Astrocyte of the cerebellum (primary cell): ENCODE measurements at places on chromosomes 2 and 18.

DNA sequence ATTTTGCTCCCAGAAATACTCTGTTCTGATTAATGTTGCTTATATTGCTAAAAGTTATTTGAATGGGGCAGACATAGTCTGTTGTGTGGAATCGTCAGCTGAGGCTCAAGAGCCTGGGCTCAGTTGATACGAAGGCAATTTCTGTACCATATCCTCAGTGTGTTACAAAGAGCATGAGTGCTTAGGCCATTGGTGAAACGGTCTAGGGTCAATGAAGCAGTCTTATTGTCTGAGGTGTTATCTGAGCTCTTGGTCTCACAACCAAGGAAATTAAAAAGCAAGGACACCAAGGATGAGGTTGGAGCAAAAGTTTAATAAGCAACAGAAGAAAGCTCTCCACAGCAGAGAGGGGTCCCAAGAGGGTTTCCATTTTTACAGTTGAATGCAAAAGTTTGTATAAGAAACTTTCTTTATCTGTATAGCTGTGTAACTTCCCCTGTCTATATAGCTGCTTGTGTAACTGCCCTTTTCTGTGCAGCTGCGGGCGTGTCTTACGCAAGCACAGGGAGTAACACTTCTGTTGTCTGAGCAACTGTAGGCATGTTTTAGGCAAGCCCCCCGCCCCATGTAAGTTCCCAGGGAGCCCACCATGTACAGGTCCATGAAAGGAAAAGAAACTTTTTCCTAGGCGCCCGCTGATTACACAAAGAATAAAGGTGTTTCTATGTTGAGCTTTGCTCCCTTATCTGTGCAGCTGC lies 40.6 kb upstream of the DSC1 start:
- no peak for DNase-seq

DNA sequence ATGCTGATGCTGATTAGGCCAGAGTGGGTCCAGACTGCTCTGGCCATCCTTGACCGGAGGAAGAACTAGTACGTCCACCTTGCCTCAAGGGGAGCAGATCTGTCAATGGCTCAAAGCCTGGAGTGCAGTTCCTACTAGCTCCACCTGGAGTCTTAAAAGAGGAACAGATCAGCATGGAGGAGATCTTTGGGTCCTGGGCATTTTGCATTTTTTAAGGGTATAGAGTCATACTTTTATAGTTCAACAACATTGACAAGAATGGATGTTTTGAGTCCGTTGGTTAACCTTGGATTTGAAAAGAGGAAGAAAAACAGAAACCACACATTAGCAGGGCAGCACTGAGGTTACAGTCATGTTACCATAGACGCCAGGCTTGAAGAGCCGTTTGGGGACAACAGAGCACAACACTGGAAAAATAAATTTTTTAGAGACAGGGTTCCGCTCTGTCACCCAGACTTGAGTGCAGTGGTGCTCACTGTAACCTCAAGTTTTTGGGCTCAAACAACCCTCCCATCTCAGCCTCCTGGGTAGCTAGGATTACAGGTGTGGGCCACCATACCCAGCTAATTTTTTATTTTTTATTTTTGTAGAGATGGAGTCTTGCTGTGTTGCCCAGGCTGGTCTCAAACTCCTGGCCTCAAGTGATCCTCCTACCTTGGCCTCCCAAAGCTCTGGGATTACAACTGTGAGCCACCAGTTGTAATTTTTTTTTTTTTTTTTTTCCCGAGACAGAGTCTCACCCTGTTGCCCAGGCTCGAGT lies 78.5 kb downstream of the PRKCE start:
- no peak for DNase-seq

- DNase-seq, result no peak
Measured at GRCh38 chr2:31337197-31337596, 77.3 kb downstream of the XDH start.

- DNase-seq, result no peak
Measured at GRCh38 chr2:238875101-238875470, 27.2 kb downstream of the TWIST2 start.

DNA sequence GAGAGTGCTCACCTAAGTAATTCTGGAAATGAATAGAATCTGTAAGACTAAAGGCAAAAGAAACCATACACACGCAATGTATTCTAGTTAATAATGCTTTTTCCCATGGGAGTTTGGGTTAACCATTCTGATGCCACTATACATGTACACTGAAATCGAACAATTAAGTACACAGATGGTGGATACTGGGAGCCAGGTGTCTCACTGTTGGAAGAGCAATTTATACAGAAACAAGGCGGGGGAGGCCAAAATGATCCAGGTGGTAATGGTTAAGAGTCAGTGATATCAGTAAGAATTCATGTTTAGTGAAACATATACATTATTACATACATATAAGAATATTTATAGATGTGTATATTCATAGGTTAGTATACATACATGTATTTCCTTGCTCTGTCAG lies 67.2 kb downstream of the TMEM131 start:
- no peak for DNase-seq

- DNase-seq, result no peak
Measured at GRCh38 chr2:27664622-27665363, 1.1 kb downstream of the SLC4A1AP start.

DNA sequence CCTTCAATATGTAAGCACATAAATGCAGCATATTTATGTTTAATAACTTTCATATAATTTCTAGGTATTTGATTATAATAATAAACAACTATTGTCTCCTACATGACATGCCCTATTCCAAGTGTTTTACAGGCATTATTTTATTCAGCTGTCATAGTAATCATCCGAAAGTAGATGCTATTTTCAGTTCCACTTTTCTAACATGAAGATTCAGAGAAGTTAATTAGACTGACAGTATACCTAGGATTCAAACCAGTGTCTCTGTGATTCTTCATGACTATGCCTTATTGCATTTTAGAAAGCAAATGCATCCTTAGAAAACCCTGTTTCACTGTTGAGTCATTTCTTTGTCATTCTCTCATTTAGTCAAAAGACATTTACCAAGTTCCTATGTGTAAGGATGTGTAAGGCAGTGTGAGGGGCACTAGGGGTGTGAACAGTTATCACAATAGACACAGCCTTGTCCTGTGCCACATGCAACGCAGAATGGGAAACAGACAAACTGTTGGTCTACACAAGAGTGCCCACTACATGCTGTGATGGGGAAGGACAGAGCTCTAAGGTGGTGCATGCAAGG lies 79.8 kb downstream of the DTNA start:
- no peak for DNase-seq

GRCh38 chr2:238081150-238081549 lies 19.0 kb upstream of the ESPNL start:
- DNase-seq, result no peak

DNA sequence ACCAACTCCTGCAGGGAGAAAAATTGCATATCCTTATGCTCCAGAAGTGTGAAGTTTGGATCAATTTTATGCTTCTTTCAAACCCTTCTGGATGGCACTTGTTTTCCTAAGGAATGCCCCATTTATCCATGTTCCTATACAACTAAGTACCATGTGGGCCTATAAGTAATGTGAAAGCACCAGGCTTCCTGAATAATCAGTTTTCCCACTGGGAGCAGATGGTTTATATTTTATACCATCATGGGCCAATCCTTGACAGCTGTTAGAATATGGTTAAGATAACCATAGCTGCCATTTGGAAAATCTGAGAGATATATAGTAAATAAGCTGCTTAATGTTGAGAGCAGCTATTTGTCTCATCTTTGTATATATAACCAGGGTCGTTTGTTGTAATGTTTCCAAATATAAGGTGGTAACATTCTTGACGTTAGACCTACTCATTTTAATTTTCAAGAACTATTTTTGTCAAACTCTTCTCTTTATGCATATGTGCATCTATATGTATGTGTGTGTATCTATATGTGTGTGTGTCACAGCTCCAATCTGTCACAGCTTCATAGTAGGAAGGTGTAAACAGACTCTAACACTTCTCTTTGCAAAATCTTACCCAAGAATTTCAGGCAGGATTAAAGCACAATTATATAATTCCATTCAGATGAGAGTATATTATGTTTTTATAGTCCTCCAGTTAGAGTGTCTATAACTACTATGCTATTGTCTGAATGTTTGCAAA lies 458.7 kb upstream of the GCFC2 start:
- no peak for DNase-seq

GRCh38 chr2:217856159-217856558 lies 146.6 kb downstream of the TNS1 start:
- DNase-seq, result no peak

GRCh38 chr2:57677296-57677695 lies 369.3 kb upstream of the VRK2 start:
- DNase-seq, result no peak

GRCh38 chr2:177518754-177519153 lies 126.2 kb downstream of the AGPS start:
- no peak for DNase-seq

DNA sequence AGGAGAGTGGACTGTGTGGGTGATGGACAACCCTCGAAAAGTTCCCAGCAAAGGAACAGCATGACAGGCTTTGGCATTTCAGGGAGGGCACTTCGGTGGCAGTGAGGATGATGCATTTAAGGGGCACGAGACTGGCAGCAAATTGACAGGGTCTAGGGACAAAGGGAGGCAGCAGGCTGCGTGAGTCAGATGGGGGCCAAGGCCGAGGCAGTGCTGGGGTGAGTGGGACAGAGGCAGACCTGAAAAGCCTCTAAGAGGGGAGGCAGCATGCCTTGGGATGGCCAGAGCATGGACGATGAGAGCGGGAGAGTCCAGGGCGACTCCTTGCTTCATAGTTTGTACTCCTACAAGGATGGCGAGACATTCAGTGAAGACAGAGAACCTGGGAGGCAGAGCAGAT lies 49.5 kb upstream of the LYPD1 start:
- DNase-seq, result no peak

- DNase-seq, result no peak
Measured at GRCh38 chr2:174605687-174606086, 8.1 kb upstream of the WIPF1 start.

DNA sequence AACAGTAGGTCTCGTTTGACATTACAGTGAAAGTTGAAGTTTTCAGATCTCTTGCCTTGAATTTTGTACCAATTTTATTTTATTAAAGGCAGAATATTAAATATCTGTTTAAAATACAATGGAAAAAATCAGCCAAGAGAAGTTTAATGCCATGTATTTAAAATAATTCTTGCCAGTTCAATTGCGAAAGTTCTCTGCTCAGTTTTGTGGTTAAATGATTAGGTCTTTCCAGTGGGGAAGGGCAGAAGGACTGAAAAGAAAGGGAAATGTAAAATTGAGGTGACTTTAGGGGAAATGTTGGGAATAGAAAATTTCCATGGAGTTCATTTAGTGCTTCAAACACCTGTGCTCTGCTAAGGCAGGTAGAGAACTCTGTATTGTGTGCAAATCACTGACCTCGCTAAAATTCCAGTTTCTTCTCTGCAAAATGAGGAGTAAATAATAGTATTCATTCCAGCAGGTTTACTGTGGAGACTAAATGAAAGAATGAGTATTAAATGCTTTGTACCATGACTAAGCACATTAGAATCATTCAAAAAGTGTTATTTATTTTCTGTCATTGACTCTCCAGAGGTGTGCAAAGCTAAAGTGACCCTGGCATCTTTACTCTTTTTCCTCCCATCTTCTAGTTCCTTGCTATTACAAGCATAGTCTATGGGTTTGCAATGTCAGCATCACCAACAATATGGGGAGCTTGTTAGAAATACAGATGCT lies 74.4 kb downstream of the KIAA1328 start:
- no peak for DNase-seq
